ENCODE measurements at places on chromosomes 6 and 20. TPM values are rescaled to one million over a fixed set of nuclear protein-coding genes. Genes with fewer than 3 reads are reported as not detected.

GRCh38 chr6:24827162-24827561, 28.4 kb upstream of the ARMH2 start:
- no peak for DNase-seq

DNA sequence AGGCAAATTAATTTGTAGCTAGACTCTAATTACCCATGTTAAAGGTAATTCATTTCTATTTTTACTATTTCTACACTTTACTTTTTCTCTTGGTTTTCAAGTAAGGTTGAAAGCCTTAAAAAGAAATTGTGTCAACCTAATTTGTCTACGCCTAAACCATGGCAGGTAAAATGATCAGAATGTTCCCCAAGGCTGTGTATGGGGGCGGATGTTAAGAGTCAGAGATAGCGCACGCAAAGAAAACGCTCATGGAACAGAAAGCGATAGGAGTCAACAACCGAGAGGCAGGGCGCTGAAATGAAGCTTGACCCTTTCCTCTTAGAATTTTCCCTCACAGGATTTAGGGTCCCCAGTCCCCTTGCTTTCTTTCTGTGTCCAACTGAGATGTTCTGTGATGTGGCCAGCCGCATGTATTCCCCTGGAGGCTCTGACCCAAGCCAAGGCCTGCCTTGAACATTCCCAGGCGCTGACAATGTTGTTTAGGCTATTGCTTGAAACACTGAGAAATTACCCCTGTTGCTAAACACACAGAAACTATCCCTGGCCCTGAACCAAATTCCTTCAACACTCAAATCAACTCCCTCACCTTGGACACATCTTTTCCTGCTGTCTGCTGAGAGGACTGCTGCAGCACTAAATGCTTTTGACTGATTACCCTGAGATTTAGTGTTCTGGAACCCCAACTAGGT, 10.9 kb downstream of the PSMB1 start:
- no peak for DNase-seq

The CNR1 gene
- polyA plus RNA-seq = 0.90 TPM

The CST1 gene
- not detected for polyA plus RNA-seq

- DNase-seq = no peak
Observed at GRCh38 chr20:63315240-63315689, 22.3 kb downstream of the COL20A1 start.

The HDGFL1 gene
- polyA plus RNA-seq = not detected

The LHFPL5 gene
- polyA plus RNA-seq = not detected

DNA sequence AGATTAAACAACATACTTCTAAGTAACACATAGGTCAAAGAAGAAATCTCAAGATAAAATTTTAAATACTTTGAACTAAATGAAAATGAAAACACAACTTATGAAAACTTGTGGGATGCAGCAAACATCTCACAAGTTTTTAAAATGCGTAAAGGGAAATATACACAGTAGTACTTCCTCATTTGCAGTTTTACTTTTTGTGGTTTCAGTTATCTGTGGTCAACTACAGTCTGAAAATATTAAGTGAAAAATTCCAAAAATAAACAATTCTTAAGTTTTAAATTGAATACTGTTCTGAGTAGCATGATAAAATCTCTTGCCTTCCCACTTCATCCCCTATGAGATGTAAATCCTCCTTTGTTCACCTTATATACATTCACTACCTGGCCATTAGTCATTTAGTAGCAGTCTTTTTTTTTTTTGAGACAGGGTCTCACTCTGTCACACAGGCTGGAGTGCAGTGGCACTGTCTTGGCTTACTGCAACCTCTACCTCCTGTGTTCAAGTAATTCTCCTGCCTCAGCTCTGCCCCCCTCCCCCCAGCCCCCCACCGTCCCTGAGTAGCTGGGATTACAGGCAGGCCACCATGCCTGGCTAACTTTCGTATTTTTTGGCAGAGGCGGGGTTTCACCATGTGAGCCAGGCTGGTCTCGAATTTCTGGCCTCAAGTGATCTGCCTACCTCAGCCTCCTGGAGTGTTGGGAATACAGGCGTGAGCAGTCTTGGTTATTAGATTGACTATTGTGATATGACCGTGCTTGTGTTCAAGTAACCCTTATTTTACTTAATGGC, 154.6 kb upstream of the AHI1 start:
- no peak for DNase-seq

DNA sequence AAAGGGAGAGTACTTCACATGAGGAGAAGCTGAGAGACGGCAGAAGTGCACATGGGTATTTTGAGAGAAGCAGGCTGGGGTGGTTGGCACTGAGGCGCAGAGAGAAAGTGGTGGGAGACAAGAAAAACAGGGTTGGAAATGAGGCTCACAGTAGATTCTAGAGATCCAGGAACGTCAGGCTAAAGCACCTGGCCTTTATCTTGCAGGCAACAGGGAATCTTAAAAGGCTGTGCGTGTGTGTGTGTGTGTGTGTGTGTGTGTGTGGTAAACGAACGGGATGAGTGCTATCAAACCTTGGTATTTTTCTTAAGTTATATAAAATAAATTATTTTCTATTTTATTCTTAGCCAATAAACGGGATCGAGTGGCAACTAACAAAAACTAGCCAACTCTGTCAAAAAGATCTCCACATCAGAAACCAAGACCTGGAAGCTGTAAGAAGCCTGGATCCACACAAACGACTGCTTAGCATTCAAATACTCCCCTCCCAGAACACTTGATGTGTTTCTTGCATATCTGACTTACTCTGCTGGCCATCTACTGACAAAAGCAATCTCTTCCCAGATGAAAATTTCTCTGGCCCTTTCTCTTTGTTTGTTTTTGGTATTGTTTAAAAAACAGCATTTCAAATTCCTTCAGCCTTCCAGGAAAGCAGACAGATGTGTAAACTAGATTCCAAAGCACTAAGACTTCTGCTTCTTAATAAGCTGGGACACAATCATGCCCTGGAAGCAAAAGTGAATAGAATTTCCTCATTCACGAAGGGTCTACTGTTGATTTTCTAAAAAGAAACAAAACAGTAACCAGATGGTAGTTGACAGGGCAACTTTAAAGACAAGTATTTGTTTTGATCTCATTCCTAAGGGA, 44.8 kb upstream of the FABP7 start:
- no peak for DNase-seq

The TSPYL4 gene
- polyA plus RNA-seq = 57.5 TPM

The OLIG3 gene
- polyA plus RNA-seq = not detected

- DNase-seq = no peak
Observed at GRCh38 chr6:27255866-27256265, 8.4 kb downstream of the PRSS16 start.

The GPSM3 gene
- 7.7 TPM for polyA plus RNA-seq

GRCh38 chr20:35502352-35502751, 27.1 kb downstream of the C20orf173 start:
- DNase-seq = no peak

DNA sequence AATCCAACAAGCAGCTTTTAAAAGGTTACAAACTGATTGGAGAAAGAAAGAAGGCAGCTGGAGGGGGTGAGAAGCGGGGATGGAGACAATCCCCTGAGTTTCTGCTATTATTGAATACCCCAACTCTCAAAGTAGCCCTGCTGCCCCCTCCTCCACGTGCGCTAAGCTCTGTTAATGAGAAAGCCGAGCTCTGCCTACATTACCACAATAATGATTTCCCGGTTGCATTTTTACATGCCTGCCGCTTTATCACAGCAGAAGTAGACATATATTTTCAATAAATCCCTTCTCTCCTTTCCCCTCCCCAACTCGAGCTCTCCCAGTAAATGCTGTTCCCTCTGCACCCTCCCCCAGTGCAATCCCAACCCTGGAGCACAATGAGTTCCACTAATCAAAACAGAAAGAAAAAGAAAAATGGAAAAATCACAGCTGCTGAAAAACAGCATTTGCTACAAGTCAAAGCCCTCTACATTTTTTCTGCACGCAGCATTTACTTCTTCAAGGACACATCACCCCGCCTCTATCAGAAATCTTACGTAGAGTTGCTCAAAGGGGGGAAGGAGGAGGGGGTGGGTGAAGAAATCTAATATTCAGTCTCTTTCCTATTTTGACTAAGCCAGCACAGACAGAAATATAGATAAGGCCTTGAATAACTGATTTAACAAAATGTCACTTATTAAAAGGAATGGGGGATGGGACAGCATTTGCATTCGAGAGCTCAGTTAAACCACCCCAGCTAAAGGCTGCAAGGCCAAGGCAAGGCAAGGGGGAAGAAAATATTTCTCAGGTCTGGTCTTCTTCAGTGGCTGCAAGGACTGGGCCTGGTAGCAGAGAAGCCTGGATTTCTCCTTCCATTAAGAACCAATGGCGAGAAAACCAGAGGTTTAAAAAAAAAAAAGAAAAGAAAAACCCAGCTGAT, 10.7 kb downstream of the TRERF1 start:
- peak; percentile 64 for DNase-seq

The MATN4 gene
- polyA plus RNA-seq = 0.13 TPM

The IP6K3 gene
- 0.83 TPM for polyA plus RNA-seq

GRCh38 chr20:21125072-21125848, 622 bp upstream of the KIZ start:
- DNase-seq = no peak

The AGER gene
- 15.8 TPM for polyA plus RNA-seq

DNA sequence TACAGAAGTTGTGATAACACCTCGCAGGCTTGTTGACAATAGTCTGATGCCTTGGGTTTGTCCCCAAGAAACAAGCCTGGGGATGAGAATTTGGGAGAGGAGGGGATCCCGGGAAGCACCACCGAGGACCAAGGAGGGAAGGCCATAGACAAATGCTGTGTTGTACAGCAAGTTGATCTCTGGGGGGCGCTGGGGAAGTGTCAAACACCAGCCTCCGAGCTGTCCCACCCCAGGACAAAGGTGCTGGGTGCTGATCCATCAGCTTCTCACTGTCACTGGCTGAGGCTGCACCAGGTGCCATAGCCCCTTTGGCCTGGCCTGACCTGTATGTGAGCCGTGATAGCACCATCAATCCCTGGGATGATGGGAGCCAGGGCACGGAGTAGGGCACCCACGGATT, 64.0 kb downstream of the SYNDIG1 start:
- no peak for DNase-seq

DNA sequence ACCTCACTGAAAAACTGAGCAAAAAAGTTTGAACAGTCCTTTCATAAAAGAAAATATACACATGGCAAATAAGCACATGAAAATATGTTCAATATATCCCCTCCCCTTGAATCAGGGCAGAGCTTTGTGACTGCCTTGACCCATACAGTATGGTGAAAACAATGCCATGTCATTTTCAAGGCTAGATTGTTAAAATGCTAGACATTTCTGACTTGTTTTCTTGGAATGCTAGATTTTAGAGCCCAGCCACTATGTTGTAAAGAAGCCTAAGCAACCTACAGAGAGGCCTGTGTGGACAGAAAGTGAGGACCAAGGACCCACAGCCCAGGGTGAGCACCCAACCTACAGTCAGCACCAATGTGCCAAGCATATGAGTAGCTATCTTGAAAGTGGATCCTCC, 17.1 kb upstream of the ASF1A start:
- DNase-seq = no peak

DNA sequence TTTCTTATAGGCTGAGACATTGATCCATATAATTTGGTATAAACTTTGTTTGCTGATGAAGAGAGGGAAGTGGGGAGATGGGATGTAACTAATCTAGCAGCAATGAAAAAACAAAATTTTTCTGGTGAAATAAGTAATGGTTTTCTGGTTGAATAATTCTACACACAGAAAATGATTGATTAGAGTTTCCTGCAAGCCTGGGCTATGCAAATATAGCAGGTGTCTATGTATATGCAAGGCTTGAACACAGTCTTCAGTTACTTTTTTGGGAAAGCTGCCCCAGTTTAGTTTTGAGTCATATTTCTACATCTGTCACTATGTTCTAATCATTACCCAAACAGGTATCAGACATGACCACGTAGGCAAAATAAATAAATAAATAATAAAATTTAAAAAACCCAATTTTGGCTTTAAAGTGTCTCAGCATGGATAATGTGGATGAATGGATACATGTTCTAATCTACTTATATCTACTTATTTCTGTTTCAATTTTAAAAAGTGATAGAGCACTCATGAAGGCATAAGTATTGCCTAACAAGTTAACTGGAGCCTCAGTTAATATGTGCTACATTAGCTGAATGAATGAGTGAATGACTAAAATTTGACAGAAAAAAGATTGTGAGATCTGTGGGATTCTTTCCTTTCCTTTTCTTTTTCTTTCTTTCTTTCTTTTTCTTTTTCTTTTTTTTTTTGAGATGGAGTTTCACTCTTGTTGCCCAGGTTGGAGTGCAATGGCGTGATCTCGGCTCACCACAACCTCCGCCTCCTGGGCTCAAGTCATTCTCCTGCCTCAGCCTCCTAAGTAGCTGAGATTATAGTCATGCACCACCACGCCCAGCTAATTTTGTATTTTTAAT, 37.2 kb upstream of the TFB1M start:
- no peak for DNase-seq

DNA sequence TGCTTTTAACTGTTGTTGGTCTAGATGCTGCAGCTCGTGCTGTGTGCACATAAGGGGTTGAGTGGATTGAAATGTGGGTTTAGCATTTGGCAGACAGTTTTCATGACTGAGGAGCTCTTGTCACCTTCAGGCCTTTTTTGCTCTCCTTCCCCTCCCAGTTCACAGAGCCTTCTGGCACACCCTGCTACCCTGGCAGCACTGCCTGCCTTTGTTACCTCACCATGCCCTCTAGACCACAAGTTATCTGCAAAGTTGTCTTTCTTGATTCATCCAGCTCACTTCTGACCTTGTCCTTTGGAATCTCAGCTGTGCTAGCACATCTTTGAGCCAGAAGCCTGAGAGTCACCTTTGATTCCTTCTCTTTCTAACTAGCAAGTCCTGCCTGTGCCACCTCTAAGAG, 348.9 kb upstream of the ZFP64 start:
- no peak for DNase-seq

The ENPP3 gene
- 8.4 TPM for polyA plus RNA-seq

The SRMS gene
- 0.21 TPM for polyA plus RNA-seq

DNA sequence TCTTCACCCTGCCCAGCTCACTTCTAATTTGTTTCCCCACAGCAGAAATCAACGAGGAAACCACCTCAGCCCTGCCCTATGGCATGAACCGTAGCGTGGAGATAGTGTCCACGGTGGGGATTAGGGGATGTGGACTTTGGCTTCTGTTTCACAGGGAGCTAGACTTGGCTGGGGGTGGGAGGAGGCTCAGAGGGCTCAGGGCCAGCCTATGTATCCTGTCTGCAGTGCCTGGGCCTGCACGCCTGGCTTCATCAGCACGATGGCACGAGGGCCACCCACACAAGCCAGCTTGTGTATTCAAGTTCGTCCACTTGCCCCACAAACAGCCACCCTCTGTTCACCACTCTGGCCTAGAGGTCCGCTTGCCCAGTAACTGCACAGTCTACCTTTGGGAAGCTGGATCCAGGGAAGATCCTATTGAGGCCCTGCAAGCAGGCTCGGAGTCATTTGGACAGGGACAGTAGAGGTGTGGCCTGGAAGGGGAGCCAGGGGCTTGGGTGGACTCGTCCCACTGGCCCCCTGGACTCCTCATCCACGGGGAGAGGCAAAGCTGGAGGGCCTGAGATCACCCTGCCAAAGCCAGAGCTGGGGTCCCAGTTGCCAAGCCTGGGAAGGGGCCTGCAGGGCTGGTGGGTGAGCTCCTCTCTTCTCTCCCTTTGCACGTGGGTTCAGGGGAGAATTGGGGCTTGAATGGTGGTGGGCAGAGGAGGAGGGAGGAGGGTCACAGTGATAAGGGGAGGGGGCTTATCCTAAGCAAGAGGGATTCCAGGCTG, 38.0 kb upstream of the FAM83D start:
- no peak for DNase-seq
